NCI-H1105 (cell line): ENCODE measurements at places on chromosomes 5 and 9.

GRCh38 chr9:126325821-126326220 lies 808 bp upstream of the MVB12B start:
- no peak for DNase-seq

- DNase-seq = peak; percentile 80
These were observed 296.5 kb upstream of the ITGA1 start for GRCh38 chr5:52491071-52491787.

DNA sequence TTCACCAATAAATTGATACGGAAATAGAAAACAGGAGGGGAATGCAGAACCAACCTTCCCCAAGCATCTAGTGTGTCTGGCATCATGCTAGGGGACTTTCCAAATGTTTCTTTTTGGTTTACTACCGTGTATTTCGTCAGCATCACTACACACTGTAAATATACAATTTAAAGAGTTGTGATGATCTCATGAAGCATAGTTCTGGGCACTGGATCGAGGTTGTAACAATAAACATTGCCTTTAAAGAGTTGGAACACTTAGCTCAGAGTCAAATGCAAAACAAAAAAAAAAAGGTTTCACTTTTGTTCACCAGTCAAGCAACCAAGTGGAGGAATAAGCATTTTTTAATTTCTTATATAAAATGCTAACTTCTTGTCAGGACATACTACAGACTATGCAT lies 2.9 kb upstream of the SCAI start:
- DNase-seq = no peak

- DNase-seq = no peak
These were observed 239.5 kb upstream of the MAP3K1 start for GRCh38 chr5:56575821-56576220.

- DNase-seq = no peak
These were observed 46.6 kb downstream of the ADAMTSL1 start for GRCh38 chr9:18520416-18521047.

DNA sequence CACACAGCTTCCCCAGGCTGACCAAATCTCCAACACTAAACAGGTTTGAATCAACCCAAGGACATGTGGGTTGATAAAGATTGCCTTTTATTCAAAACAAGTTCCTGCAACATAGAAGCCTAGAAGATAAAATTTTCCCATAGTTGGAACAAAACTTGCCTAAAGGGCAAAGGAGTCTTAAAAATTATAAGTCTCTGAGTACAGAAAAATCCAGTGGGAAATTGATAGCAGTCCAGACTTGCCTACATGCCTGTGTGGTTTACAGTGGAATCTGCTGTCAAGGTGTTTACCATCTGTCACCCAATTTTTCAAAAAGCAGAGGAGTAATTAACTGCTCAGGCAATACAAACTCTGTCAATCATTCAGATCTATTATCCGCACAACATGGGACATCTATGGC lies 168.2 kb downstream of the PPP2R2B start:
- no peak for DNase-seq

GRCh38 chr5:15266229-15266628 lies 233.8 kb upstream of the FBXL7 start:
- no peak for DNase-seq
